ENCODE measurements at places on chromosomes 1 and 21.

DNA sequence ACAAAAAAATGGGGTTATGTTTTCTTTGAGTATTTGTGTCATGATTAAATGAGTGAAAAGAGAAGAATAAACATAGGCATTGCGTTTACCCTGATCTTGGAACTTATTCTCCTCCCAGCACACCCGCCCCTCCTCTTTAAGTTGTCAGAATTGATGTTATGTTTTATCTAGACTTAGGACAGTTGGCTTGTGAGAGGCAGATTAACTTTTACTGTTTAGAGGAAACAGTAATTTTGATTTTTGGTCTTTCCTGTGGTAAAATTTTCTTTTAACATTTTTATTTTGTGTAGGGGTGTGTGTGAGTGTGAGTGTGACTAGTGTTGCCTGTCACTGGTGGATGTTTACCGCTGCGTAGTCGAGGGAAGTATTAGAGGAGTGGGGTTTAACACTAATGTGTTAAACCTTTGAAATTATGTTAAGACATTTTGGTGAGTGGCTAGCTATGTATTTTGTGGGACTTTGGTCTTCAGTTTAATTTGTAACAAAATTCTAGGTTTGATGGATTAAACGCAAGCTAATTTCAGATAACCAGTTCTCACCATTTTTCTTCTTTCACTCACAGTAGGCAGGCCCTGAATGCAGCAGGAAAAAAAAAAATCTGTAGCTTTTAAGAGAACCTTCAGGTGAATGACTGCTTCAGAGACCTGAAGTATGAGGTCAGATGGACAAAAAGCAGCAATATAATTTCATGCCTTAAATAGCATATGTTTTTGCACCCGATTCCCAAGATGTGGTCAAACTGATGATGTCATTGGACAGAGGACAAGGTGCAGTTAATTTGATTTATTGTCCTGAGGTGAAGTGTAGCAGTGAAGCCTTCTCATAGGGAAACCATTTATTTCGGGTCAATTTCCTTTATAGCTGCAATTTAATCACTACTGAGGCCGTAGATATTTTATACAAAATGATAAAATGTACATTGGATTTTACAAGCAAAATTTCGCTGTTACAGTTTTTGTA is 2.7 kb downstream of the POU2F1 start:
- no peak for DNase-seq

- no peak for DNase-seq
These were observed 29.6 kb upstream of the COG2 start for GRCh38 chr1:230612651-230613050.

DNA sequence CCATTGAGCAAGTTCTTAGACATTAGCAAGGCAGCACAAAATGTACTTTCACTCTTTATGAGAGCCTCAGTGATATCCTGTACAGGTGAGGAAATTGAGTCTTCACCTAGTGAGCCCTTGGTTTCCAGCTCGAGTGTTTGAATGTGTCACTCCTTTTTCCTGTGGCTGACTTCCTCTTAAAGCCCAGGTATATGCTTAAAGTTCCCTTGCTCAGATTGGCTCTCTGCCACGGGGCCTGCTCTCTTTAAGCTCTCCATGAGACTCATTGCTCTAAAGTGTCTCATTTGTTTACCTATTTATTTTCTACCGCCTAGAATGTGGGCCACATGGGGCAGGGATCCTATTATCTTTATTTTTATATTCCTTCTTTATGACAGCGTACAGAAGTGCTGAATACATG is 324.9 kb downstream of the SIPA1L2 start:
- no peak for DNase-seq

- DNase-seq, result no peak
These were observed 210.1 kb upstream of the NRIP1 start for GRCh38 chr21:15274701-15275485.

Data from stimulated activated CD8-positive, alpha-beta memory T cell treated with anti-CD3 and anti-CD28 coated beads, Interleukin-7, amount 100 ng/mL, for 1 hour (primary cell).